ENCODE measurements at places on chromosomes 7 and 10.

- DNase-seq: no peak
These were observed 467.0 kb upstream of the POT1 start for GRCh38 chr7:125396466-125397151.

DNA sequence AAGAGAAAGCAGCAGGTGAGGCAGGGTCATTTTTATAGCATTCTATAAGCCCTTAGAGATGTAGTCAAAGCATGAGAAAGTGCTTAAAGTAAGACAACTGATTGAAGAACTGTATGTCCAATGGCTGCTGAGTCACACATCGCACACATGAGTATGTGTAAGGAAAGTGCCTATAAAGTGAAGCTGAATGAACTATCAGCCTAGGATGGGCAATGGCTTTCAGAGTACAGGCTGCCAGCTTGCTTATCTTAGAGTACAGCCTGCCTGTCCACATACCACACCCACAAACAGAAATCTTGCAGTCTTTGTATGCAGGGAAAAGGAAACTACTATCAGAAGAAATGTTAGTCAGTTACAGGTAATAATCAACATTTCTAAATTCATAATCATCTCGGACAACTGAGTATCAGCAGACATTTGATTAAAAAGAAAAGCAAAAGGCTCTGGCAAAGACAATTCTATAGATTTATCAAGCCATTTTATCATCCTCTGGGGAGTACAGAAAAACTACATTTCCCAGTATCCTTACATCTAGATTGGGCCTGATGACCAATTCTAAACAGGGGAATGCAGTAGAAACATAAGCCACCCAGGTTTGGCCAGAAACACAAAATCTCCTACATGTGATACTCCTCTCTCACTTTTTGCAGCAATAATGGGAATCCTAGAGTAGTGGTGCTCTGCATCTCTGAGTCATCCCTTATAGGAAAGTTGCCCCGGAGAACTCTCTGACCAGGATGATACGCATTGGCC, 16.2 kb upstream of the EPHB6 start:
- DNase-seq: no peak

DNA sequence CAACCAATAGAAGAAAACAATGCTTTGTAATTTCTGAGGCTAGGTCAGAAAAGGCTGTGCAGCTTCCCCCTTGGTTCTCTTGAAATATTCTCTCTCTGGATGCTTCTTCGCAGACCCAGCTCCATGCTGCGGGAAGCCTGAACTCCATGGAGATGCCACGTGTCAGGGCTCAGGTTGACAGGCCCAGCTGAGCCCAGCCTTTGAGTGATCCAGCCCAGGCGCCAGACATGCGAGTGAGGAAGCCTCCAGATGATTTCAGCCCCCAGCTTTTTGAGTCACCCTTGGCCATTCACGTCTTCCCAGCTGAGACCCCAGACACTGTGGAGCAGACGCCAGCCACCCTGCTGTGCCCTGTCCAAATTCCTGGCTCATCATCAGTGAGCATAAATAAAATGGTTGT, 378.4 kb upstream of the NRP1 start:
- DNase-seq: no peak

DNA sequence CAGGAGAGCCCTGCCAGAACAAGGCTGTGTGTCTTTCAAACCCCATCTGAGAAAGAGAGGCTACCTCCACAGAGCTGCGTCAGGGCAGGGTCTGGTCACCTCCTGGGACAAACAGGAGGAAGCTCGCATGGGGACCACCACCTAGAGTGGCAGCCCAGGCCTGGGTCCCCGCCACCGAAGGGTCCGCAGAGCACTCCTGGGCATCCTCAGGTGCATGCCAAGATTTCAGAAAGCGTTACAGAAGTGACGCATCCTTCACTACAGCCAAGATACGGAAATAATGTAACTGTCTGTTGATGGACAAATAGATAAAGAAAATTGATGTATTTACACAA, 42.6 kb downstream of the GSDME start:
- DNase-seq: no peak

GRCh38 chr7:29468196-29468595, 95.4 kb upstream of the PRR15 start:
- DNase-seq: no peak

DNA sequence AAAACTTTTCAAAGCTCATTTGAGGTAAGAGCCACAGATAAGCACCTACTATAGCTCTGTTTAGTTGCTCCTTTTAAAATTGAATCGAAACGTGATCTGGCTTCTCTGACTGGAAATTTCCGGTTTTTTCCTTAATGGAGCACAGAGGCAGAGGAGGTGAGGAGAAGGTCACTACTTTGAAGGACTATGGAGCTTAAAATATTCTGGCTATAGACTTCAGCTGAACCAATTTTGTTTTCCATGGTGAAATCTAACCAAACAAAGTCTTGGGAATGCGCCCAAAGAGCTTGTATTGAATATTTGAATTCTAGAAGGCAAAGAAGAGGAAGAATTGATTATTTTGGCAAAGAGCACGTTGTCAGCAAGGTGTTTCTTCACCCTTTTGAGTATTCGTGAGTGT, 711.1 kb downstream of the SUGCT start:
- DNase-seq: no peak

GRCh38 chr10:1150638-1150955, 94.4 kb downstream of the WDR37 start:
- DNase-seq: no peak

DNA sequence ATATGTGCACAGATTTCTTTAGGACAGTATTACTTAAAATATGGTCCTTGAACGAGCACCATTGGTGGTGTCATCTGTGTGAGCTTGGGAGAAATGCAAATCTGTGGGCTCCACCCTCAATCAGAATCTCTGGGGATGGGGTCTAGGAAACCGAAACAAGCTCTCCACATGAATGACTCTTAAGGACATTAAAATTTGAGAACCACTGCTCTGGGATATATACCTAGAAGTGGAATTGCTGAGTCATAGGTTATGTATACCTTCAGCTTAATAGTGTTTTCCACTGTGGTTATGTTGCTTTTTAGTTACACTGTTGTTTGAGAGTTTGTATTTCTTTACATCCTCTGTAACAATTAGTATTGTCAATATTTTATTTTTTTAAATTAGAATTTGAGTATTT, 24.0 kb downstream of the ZNRF2 start:
- DNase-seq: no peak

GRCh38 chr7:139681463-139681755, 96.4 kb downstream of the HIPK2 start:
- DNase-seq: no peak

- DNase-seq: no peak
These were observed 535.6 kb upstream of the GHITM start for GRCh38 chr10:83603708-83604107.

DNA sequence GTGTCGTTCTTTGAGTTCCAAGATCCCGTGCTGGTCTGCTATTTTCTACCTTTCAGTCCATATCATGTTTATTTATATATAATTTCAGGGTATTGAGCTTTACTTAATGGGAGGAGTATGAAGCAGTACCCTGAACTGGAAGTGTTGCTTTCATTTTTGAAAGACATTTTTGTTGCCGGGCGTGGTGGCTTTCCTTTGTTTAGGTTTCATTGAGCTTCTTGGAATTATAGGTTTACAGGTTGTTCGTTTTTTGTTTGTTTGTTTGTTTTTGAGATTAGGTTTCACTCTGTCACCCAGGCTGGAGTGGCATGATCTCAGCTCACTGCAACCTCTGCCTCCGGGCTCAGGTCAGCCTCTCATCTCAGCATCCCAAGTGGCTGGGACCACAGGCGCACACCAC, 7.4 kb downstream of the ZNF487 start:
- DNase-seq: no peak

GRCh38 chr7:139995017-139995915, 67.5 kb downstream of the PARP12 start:
- no peak for DNase-seq

DNA sequence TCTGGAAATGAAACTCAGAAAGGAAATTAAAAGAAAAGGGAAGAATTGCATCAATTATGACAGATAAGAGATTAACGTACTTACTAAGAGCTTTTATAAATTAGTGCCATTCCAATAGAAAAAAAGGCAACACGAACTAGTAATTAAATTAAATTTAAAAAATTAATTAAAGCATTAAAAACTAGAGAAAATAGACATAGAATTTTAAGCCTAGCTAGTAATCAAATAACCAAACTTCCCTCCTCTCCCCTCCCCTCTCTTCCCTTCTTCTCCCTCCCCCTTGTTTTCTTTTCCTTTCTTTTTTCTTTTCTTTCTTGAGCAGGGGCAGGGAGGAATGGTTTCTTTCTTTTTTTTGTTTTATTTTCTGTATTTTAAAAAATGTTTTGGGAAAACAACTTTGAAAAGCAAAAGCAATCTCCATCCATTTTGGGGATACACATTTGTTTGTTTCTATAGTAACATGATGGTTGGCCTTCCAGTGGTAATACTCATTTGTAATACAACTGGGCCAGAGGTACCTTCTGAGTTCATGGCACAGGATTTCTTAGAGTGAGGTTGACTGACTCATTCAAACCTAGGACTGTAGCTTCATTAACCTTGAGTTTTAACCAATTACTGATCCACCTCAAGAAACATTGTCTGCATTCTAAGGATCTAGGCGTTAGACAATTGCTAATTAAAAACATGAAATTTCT, 132.6 kb downstream of the ST7 start:
- no peak for DNase-seq

- no peak for DNase-seq
These were observed 18.6 kb upstream of the SMO start for GRCh38 chr7:129169686-129170440.

- no peak for DNase-seq
These were observed 74.1 kb downstream of the HIPK2 start for GRCh38 chr7:139703487-139704307.

DNA sequence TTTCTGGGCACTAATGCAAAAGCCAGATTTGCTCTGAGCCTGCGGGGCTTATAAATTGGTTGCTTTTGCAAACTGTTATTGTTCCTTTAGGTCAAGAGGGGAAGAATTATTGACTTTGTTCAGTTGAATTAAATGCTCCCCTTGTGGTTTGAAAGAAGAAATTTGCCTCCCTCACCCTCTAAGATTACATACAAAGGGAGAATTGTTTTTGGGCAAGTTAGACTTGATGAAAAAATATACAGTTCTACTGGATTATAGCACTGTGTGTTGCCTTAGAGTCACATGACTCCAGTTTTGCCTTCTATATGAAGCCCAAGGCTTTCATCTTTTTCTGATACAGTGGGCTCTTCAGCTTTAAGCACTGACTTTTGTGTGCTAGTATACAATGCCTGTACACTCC, 1265.8 kb upstream of the LRRTM3 start:
- no peak for DNase-seq

DNA sequence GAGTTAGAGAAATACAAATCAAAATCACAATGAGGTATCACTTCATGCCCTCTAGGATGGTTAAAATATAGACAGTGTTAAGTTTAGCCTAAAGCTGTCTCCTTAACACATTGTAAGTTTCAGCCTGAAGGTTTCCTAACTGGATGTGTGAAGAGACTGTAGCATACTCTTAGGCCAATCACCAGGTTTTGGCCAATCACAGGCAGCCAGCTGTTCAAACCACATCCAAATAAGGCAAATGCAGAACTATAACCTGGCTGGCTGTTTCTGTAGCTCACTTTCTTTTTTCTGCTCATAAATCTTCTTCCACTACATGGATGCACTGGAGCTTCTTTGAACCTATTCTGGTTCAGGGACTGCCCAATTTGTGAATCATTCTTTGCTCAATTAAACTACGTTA, 19.7 kb downstream of the ESYT2 start:
- DNase-seq: no peak

DNA sequence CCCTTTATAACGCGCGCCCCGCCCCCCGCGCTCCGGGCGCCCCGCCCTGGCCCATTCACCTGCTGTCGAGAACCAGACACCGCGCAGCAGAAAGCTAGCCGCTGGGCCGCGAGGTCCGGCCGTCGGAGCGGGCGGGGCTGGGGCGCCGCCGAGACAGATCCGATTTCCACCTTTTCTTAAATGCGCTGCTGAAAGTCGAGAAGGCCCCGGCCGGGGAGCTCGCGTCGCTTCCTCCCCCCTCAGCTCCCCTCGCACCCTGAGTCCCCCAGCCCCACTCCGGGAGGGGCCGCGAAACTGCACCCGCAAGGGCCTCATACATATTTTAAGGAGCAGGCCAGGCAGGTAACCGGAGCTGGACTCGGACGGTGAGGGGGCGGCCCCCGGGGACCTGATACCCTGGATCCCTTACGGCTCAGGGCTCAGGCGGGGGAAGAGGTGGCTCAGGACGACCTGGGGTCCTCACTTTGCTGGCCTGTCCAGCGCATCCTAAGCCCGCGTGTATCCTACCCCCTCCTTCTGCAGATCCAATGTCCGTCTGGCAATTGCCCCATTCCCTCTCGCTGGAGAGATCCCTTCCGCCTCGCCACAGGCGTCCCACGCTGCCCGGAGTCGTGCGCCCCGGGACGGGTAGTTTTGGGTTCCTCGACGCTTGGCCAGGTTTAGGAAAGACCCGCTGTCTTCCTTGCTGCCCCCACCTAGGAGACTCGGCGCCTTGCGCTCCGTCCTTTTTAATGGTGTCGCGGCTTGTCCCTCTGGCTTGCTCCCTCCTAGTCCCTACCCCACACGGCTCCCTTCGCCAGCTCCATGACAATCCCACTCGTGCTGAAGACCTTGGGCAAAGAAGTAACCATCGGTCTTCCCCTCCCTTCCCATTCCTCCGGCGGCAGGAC, 170.6 kb downstream of the UBE2H start:
- no peak for DNase-seq

DNA sequence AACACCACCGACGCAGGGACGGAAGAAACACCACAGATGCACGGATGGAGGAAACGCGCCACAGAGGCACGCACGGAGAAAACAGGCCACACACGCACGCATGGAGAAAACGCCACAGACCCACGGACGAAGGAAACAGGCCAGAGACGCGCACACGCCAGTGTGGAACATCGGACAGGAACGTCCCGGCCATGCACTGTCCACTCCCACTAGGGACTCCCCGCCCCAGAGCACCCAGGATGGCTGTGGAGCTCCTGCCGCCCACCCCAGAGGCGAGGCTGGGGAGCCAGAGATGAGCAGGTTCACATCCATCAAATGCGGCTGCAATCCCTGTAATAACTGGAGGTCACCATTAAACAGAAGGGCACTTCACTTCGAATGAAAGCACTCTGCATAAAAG, 17.3 kb downstream of the DIP2C start:
- no peak for DNase-seq

DNA sequence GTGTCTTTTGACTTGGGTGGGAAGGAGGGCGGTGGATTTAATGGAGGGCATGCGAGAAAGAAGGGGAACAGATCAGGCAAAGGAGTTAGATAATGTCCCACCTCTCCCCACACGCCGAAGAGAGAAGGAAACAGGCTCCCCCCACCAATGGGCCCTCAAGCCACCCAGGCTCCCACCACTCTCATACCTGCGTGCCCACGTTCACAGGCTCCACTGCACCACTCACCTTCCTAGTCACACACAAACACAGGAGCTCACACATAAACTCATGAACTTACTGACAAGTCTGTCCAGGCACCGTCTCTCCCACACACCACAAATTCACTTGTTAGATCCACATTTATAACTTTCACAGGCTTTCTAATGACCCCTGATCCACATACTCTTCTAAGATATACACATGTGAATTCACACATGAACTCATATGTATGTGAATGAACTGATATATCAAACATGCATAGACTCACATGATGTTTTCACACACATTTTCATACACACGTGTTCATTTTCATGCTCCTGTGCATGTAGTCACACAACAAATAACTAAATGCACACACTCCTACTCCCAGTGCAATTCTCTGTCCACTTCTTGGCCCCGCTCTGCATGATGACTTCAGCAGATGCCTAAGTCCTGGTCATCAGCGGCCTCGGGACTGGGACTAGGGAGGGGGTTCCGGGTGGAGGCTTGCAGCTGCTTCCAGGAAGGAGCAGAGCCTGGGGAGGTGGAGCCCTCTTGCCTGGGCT, 1.5 kb downstream of the LZTS2 start:
- no peak for DNase-seq

GRCh38 chr10:70742537-70743429, 42.4 kb downstream of the TBATA start:
- DNase-seq: no peak
